ENCODE measurements at places on chromosomes 11 and 22. TPM values are rescaled to one million over a fixed set of nuclear protein-coding genes. Genes with fewer than 3 reads are reported as not detected.

DNA sequence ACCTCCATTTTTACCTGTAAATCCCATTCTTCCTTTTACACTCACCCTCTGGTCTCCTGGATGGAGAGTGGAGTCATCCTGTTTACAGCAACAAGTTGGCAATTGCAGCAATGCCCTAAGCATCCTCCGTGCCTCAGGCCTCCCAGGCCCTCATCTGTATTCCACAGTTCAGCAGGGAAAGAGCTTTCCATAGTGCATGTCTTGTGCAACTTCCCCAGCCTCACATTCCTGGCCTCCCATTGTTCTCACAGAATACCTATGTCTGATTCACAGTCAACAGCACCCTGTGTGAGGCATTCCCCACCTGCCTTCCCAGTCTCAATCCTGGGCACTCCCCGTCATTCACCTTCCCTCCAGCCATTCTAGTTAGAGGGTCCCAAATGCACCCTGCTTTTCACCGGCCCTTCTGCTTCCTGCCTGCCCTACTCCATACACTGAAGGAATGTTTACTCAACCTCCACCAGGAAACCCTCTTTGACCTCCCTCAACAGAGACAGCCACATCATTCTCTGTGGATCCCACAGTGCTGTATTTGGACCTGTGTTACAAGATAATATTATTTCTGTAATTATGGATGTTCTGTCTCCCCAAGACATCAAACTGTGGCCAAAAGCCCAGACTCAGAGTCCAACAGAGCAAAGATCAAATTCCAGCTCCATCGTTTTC is 405.7 kb downstream of the BUD13 start:
- H3K36me3 ChIP-seq, result no peaks in the 10 kb centered on the region
- no peaks in the 10 kb centered on the region for H3K27me3 ChIP-seq
- no peak overlapping the region for H3K4me3 ChIP-seq
- H3K4me1 ChIP-seq, result no peaks in the 10 kb centered on the region
- H3K27ac ChIP-seq, result no peak overlapping the region

- no peak for DNase-seq
- H3K36me3 ChIP-seq, result no peaks in the 10 kb centered on the region
- H3K4me3 ChIP-seq, result no peak overlapping the region
- H3K27ac ChIP-seq, result no peak overlapping the region
Observed at GRCh38 chr22:42717197-42717928, 3.3 kb downstream of the A4GALT start.

DNA sequence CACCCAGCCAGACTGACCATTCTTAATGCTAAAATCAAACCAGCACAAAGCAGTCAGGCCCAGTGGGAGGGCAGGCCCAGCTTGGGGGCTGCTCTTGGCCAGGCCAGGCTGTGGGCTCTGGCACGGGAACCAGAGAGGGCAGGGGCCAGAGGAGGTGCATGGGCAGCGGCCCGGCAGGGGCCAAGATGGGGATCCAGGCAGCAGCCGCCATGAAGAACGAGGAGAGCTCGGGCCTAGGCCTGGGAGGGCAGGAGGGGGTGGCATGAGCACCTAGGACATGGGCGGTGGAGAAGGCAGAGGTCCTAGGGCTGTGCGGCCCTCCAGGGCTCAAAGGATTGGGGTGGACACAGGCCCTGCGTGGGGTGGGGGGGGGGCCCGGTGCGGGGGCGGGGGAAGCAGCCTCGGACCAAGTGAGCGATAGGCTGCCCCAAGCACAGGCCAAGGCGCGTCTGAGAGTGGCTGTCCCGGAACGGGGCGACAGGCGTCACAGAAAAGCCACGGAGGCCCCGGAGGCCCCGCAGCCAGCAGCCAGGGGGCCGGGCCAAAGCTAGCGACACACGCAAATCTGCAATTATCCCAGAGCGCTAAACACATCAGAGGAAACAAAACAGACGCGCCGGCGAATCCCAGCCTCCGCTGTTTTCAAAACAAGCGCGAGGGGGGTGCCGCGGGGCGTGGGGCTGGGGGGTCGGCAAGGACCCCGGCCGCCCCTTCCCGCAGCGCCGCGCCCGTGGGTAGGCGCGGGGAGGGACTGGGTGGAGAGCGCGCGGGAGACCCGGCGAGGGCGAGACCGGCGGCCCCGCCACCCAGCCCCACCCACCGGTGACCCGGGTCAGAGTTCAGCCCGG is 8.3 kb downstream of the PLXNB2 start:
- no peaks in the 10 kb centered on the region for H3K27me3 ChIP-seq
- no peak for DNase-seq

DNA sequence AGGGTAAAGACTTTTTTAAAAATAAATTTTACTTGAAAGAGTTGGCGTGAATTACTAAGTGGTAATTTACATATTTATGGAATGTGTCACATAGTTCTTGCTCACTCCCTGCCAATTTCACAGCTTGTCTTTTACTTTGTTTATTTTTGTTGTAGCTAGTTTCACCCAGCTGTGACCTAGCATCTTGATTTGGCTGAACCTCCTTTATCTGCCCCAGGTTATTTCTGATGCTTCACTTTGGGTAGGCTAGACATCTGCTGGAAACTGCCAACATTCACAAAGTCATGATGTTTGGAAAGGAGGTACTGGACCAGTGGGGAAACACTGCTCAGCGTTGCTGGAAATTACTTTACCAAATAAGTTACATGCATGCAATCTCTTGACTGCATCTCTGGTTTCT is 1676.0 kb upstream of the RAG2 start:
- no peak overlapping the region for H3K27ac ChIP-seq
- H3K27me3 ChIP-seq, result no peaks in the 10 kb centered on the region
- H3K4me3 ChIP-seq, result no peak overlapping the region

DNA sequence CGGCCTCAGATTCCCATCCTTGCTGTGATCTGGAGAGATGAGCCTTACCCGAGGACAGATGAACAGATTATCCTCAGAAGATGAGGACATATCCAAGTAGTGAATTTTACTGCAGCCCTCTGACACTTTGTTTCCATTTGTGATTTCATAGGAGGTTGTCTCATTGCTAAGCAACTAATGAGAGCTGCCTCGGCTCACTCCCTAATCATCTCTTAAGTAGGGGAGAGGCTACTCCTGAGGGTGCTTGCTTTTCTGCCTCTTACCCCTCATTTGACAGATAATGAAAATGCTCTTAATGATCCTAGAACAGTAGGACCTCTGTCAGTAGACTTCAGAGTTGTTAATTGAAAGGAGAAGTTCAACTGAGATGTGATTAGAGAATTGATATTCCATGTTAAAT is 150.9 kb downstream of the TBC1D22A start:
- H3K27ac ChIP-seq, result no peak overlapping the region
- DNase-seq, result no peak
- H3K4me1 ChIP-seq, result no peaks in the 10 kb centered on the region
- no peaks in the 10 kb centered on the region for H3K27me3 ChIP-seq

DNA sequence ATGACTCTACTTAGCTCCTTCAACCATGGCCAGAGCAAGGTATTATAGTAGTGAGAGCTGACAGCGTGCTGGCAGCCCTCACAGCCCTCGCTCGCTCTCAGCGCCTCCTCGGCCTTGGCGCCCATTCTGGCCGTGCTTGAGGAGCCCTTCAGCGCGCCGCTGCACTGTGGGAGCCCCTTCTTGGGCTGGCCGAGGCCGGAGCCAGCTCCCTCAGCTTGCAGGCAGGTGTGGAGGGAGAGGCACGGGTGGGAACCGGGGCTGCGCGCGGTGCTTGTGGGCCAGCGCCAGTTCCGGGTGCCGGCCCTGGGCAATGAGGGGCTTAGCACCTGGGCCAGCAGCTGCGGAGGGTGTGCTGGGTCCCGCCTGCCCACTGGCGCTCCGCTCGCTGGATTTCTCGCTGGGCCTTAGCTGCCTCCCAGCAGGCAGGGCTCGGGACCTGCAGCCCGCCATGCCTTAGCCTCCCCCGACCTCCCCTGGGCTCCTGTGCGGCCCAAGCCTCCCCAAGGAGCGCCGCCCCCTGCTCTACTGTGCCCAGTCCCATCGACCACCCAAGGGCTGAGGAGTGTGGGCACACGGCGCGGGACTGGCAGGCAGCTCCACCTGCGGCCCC is 63.1 kb downstream of the SPATA19 start:
- H3K36me3 ChIP-seq, result no peaks in the 10 kb centered on the region
- no peak for DNase-seq
- no peak overlapping the region for H3K4me3 ChIP-seq
- no peak overlapping the region for H3K27ac ChIP-seq

DNA sequence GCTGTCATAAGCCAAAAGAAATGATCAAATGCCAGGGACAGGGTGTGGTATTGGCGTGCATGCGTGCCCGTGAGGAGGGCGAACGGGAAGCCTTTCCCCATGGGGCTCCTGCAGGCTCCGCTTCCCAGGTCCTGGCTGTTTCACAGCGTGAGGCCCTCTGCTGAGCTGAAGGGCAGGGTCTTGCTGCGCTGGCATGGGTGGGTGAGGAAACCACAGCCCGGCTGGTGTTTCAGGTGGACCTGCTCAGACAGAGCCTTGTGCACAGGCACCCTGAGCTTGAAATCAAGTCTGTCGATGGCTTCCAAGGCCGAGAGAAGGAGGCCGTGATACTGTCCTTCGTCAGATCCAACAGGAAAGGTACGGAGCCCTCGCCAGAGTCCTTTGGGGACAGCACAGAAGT is 31.4 kb downstream of the IGHMBP2 start:
- DNase-seq, result no peak
- no peaks in the 10 kb centered on the region for H3K4me1 ChIP-seq
- peaks cover 50% of the 10 kb centered on the region for H3K36me3 ChIP-seq

- H3K4me3 ChIP-seq, result no peak overlapping the region
- H3K36me3 ChIP-seq, result no peaks in the 10 kb centered on the region
- H3K4me1 ChIP-seq, result no peaks in the 10 kb centered on the region
Observed at GRCh38 chr11:81579339-81579738, 1154.3 kb downstream of the FAM181B start.

OR52W1 gene
- total RNA-seq, result not detected

SLC16A8 gene
- total RNA-seq, result 1.5 TPM

MFRP gene
- 0.27 TPM for total RNA-seq

SMIM38 gene
- 4.2 TPM for total RNA-seq

CRYBA4 gene
- not detected for total RNA-seq

NRXN2 gene
- 40.3 TPM for total RNA-seq

TSPAN32 gene
- 2.5 TPM for total RNA-seq

All from thoracic aorta (tissue), 2 donors.